ENCODE measurements at places on chromosomes 4 and X. TPM values are rescaled to one million over a fixed set of nuclear protein-coding genes. Genes with fewer than 3 reads are reported as not detected.

GRCh38 chrX:132676102-132676501, 187.3 kb upstream of the MBNL3 start:
- DNase-seq: no peak

GRCh38 chr4:140049024-140049848, 104.7 kb downstream of the MAML3 start:
- peak; percentile 26 for DNase-seq

Gene MBNL3
- 18.9 TPM for total RNA-seq

Gene FHL1
- 0.73 TPM for total RNA-seq

Gene TEC
- total RNA-seq: 5.4 TPM

- DNase-seq: no peak
These were observed 123.4 kb downstream of the AMELX start for GRCh38 chrX:11416600-11416999.

Gene CLTRN
- 61.4 TPM for total RNA-seq

GRCh38 chrX:23195761-23196160, 138.9 kb upstream of the PTCHD1 start:
- DNase-seq: no peak

Gene RENBP
- total RNA-seq: 1.6 TPM

DNA sequence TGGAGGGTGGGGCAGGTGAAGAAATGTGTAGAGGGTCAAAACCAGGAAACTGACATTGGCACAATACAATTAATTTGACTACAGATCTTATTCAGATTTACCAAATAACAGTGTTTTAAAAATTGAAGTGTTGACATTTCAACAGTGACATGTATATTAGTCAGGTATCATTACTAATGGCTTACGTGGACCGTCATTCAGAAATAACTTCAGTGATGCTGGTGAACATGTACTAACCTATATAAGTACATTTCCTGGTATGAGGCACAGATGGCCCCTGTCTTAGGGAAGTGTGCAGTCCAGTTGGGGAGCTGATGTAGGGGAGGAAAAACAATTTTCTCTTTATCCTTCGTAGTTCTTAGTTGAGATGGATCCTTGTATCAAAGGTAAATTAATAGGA, 22.3 kb upstream of the MAOA start:
- no peak for DNase-seq

GRCh38 chr4:5845035-5845905, 47.6 kb downstream of the CRMP1 start:
- no peak for DNase-seq

GRCh38 chrX:155873188-155873587, 8.0 kb upstream of the VAMP7 start:
- DNase-seq: no peak

Gene SLC16A2
- total RNA-seq: 0.76 TPM

GRCh38 chr4:121256887-121257466, 92.9 kb upstream of the TNIP3 start:
- DNase-seq: no peak

DNA sequence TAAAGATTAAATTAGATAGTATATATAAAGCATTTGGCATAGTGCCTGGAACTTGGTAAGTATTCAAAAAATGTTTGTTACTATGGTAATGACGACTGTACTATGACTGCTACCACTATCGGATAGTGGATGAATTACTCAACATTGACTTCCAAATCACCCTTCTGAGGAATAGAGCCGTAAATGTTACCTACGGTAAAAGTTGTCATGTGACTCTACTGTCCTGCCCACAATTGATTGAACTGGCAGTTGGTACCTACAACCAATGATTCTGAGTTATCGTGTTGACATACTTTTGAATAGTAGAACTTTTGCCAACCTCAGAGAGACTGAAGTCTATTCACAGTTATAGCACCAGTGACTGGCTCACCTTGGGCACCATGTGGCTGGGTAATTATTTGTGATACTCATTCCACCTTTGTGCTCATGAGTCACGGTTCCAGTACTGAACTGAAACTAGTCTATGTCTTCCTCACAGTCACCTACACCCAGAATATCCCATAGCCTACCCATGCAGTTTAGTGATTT, 185.5 kb upstream of the PITX2 start:
- DNase-seq: peak; percentile 36

Gene APOO
- 50.0 TPM for total RNA-seq

- DNase-seq: no peak
These were observed 13.1 kb downstream of the NLRP2B start for GRCh38 chrX:57667010-57667409.

- no peak for DNase-seq
These were observed 34.7 kb downstream of the CCNI start for GRCh38 chr4:77040854-77041725.

DNA sequence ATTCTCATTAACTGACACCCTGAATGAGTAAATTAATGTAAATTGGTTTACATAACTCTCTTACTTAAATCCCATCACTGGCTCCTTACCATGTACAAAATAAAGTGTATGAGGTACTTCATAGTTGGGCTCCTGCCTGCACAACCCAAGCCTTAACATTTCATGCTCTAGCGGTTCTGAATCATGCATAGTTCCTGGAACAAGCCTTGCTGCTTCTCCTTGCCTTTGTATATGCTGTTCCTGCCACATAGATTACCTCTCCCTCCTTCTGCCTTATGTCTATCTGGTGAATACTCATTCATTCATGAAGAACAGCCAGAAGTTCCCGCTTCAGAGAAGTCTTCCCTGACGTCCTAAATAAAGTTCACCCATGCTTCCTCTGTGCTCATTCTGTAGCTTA, 594.7 kb downstream of the SMARCA1 start:
- DNase-seq: no peak

DNA sequence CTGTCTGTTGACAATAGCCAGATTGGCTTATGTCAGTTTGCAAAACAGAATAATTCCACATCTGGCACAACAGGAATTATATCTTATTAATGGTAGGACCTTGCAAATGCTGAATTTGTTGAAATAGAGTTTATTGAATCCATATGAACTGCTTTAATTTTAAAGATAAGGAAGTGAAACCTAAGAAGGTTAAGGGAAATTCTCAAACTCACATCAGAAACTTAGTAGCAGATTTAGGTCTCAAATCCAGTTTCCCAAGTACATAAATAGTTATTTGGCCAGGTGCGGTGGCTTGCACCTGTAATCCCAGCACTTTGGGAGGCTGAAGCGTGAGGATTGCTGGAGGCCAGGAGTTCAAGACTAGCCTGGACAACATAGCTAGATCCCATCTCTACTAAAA, 117.1 kb downstream of the HNRNPD start:
- DNase-seq: no peak

DNA sequence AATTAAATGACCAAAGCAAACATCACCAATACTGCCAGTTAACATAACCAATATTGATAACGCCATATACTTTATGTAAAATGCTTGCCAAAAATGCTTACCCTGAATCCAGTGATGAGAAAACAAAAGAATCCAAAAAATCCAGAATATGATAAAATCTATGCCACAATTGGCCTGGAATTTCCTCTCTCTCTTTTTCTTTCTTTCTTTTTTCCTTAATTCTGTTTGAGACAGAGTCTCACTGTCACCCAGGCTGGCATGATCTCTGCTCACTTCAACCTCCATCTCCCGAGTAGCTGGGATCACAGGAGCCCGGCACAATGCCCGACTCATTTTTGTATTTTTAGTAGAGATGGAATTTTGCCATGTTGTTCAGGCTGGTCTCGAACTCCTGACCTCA, 9.8 kb upstream of the SLC7A11 start:
- no peak for DNase-seq

- no peak for DNase-seq
These were observed 31.5 kb downstream of the PALLD start for GRCh38 chr4:168528131-168528949.

- DNase-seq: no peak
These were observed 43.8 kb upstream of the UGDH start for GRCh38 chr4:39571054-39571453.

DNA sequence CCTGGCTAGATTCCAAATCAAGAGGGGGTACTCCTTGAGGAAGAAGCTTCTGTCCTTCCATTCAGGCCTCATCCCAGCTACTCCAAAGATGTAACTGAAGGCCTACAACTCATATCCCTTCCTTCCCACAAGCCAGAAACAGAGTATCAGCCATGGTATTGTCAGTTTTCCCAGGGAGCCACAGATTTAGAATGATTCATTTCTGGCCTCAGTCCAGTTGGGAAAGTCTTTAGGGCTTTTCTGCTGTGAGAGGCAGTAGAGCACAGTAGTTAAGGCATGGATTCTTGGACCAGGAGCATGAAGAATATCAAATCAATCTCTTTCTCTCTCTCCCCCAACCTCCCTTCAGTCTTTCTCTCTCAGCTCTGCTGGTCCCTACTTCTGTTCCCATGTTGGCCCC, 505.0 kb downstream of the BCOR start:
- no peak for DNase-seq

Gene ATOH1
- total RNA-seq: not detected

DNA sequence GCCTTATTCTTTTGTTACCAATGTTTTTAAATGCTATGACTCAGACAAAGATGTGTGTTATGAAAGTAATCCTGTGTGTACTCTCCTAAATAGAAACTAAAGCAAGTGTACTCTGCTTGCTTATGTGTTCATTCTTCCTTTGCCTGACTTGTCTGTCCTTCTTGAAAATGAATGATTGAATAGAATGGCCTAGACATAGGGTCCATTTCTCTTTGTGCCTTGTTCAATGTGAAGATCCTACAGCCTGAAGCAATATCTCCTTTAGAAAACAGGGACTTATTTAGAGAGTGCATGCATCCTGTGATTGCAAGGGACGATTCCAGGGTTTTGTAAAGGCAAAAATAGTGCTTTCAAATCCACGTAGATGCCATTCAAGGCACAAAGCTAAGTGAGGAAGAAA, 343.6 kb upstream of the TACR3 start:
- no peak for DNase-seq

DNA sequence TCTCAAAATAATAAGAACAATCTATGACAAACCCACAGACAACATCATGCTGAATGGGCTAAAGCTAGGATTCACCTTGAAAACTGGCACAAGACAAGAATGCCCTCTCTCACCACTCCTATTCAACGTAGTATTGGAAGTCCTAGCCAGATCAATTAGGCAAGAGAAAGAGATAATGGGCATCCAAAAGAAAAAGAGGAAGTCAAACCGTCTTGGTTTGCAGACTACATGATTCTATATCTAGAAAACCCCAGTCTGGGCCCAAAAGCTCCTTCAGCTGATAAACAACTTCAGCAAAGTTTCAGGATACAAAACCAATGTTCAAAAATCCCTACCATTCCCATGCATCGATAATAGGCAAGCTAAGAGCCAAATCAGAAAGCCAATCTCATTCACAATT, 59.0 kb downstream of the CHM start:
- DNase-seq: no peak

Gene MAGEA2B
- not detected for total RNA-seq

Gene USP17L25
- not detected for total RNA-seq

DNA sequence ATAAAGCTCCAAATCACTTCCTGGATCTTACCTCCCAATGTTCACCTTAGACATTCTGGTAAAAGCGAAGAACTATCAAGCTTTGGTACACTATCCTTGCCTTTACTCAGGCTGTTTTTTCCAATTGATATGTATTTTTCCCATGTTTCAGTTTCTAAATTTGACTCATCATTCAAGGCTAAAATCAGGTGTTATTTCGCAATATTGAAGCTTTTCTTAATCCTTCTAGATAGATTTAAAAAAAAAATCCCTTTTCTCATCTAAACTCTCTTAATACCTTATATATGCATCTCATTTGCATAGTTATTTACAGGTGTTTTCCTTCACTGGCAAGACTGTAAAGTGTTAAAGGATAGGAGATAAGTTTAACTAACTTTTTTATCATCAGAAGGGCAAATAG, 608.1 kb upstream of the FAM241A start:
- DNase-seq: no peak

Gene TKTL2
- 0.15 TPM for total RNA-seq

DNA sequence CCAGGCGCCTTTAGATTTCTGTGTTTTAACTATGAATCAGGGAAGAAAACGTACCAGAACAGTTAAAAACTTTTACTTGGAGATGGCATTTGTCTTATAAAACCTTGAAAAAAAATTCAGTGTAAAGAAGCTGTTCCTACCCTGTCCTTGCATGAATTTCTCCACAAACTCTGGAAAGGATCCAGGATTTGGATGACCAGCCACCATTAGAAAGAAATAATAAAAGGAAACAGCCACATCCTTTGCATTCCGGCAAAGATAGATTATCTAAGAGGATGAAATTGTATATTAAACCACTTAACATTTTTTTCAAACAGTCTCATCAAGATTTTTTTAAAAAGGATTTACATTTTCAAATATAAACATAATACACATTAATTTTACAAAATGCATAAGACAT, 10.6 kb downstream of the SULT1E1 start:
- DNase-seq: no peak

Gene MTM1
- 12.7 TPM for total RNA-seq

DNA sequence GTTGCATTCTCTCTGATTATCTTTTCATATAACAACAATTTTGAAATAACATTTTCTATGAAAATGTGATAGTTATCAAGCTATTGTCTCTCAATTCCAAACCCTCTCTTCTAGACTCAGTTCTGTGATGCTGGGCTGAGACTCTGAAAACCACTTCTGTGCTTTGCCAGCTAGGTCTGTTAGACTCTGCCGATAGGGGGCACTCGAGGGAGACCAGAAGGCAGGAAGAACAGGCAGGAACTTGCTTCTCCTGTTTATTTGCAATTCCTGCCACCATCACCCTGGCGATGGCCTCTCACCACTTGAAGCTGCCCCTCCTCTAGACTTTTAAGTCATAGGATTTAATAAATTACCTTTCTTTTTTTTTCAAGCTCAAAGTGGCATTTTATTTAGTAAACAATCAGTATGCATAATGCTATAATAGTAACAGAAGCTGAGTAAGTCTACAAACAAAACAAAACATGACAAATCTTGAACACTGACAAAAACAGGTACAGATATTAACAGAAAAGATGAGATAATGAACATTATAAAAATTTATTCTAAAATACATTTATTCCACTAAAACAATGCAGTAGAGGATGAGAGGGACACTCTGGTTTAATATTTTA, 49.7 kb downstream of the RASL11B start:
- peak; percentile 84 for DNase-seq

Gene FGF13
- not detected for total RNA-seq

Data from Calu3 (cell line).